ENCODE measurements at places on chromosomes 2 and 18. TPM values are rescaled to one million over a fixed set of nuclear protein-coding genes. Genes with fewer than 3 reads are reported as not detected.

- no peak for DNase-seq
Measured at GRCh38 chr2:42436370-42436769, 57.4 kb downstream of the KCNG3 start.

GRCh38 chr2:73268830-73269685, 15.2 kb downstream of the FBXO41 start:
- peak; percentile 60 for DNase-seq

DNA sequence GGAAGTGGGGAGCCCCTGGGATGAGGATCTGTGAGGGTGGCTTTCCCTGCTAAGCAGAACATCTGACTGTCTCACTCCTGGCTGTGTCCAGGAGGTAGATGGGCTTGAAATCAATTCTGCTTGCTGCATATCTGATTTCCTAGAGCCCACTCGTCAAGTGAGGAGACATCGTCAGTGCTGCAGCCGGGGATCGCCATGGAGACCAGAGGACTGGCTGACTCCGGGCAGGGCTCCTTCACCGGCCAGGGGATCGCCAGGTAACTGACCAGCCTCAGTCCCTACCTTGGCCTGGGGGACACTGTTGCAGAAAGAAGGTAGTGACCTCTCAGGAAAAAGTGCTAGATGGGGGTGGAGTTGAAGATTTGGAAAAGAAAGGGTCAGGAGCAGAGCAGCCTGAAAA, 31.3 kb downstream of the CNGA3 start:
- no peak for DNase-seq

GRCh38 chr2:29527947-29528346, 393.4 kb downstream of the ALK start:
- DNase-seq = no peak

DNA sequence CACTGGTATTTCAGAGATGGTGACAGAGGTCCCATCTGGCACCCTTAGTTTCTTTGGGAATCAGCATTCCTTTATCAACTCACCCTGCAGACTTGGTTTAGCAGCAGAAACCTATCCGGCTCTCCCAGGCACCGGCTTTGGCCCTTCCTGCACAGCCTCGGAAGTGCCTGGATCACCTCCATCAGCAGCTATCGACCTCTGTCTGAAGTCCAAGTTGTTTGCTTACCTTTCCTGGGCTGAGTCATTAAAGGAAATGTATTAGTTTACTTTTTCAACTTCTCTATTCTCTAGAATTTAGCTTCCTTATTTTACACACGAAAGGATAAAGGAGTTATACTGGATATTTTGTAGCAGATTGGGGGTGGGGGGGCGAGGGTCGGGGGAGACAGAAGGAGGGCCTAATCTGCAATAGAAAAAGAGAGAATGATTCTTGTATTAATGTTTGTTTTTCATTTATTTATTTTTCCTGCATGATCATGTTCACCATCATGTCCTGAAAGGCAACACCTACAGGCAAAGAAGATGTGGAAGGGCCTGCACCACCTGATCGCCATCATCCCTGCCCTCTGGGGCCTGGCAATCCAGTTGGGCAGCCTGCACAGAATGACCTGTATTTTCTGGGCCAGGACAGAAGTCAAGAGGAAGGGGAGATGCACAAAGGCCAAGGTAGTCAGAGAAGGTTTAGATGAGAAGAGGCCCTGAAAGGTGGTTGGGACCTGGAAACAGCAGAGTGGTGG, 22.1 kb upstream of the MAT2A start:
- DNase-seq = no peak

DNA sequence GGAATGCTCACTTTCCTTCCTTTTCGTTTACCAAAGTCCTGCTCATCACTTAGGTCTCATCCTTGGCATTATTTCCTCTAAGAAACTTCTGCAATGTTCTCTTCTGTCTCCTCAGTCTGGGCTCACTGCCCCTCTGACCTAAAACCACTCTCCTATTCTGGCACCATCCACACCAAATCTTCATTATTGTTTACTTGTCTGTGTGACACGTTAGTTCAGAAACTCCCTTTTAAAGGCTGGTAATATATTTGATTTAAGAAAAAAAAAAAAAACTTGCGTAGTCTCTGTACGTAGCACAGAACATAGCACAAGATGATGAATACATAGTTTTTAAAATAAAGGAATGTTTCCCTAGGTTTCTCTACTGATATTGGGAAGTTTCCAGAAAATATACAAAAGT, 118.8 kb upstream of the CAVIN2 start:
- DNase-seq = no peak

DNA sequence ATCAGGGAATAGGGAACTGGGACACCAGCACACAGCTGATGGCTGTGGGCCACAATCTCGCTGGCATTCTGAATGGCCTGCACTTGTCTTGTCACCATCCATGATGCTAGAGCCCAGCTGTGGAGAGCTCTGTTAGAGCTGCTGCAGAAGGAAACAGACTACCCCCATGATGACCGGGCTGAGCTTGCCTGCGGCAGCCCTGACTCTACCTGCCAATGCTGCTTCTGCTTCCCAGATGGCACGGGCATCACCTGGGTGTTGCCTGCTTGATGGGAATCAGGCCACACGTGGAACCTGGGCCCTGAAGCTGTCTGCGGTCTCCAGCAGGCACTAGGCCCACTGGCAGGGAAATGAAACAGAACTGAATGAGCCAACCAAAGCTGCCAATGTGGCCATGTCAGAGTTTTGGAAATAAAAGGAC, 11.2 kb upstream of the DAW1 start:
- DNase-seq = no peak

DNA sequence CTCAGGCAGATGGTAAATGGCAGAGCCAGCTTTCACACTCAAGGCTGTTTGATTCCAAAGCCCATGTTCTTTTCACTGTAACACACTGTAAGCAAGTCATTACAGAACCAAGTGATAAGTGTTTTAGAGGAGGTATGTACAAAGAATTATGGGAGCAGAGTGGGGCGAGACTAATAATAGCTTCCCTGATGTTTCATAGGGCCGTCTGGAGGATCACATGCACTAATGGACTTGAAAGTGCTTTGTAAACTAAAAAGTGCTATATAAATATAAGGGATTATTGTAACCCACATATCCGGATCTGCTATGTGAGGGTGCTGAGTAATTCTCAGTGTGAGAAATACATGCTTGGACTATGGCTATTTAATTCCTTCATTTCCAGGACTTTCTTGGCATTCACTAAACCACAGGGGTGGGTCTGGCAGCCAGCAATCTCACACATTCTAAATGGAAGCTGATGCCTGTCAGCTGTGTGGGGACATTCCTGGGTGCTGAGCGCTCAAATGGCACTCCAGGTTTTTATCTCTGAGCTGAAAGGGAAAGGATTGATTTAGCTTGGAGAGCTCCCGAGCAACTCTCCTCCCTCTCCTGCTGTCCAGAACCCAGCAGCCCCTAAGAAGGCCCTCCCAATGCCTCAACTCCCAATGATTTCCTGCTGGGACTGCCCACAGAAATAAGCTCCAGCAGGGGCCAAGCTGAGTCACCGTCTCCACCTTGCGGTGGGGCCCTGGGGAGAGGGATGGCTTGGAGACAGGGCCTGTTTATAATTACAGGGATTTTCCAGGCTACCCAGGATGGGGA, 222.8 kb downstream of the SOX11 start:
- DNase-seq = no peak

DNA sequence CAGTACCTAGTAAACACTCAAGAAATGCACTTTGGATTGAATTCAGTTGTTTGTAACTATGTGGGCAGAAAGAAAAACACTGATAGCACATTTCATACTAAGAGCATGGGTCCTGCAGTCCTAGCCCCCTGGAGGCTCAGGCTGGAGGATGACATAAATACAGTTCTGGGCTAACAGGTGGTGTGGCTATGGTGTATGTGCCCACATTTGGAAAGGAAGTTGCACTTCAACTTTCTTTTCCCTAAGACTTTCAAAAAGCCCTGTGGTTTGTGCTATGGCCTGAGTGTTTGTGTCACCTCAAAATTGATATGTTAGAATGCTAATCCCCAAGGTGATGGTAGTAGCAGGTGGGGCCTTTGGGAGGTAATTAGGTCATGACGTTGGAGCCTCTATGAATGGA, 218.2 kb downstream of the CDCA7 start:
- DNase-seq = no peak

GRCh38 chr18:44837482-44838180, 156.9 kb downstream of the SETBP1 start:
- DNase-seq = no peak

GRCh38 chr18:6363216-6363615, 51.5 kb downstream of the L3MBTL4 start:
- DNase-seq = no peak

DNA sequence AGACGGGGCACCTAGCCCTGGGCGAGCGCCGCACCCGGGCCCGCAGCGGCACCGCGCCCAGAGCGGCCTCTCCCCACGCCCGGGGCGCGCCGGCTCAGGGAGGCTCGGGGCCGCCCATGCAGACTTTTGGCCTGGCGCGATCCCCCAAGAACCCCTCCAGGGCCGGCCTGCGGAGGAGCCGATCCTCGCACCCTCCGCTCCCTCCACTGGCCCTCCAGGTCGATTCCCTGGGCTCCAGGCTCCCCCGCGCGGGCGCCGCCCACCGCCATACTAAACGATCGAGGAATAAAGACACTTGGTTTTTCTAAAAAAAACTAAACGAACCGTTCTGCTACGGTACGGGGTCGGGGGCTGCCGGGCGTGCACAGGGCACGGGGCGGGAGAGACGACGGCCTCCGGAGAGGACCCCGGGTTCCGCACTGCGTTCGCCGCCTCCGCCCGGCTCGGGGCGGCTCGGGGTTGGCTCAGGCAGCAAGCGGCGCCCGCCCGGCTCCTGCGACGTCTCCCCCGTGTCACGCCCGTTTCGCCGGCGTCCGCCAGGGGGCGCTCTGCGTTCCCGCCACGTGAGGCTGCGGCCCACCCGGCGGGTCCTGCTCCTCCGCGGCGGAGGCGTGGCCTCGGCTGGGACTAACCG, 365 bp upstream of the KHK start:
- DNase-seq = peak; percentile 98

DNA sequence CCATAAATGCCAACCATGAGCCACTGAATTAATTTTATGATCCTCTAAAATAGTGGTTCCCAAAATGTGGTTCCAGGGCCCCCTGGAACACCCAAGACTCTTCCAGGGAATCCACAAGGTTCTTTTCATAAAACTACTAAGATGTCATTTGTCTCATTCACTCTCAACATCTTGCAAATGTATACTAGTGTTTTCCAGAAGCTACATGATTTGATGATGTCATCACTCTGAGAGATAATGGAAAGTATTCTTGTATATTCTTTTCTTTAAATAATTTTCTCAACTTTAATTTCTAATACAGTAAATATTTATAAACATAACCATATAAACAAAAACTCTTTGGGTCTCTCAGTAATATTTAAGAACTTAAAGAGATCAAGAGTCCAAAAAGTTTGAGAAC, 57.0 kb downstream of the NRXN1 start:
- no peak for DNase-seq

GRCh38 chr2:9675415-9676351, 44.9 kb upstream of the YWHAQ start:
- DNase-seq = no peak

GRCh38 chr2:62577994-62578781, 72.2 kb upstream of the TMEM17 start:
- no peak for DNase-seq

DNA sequence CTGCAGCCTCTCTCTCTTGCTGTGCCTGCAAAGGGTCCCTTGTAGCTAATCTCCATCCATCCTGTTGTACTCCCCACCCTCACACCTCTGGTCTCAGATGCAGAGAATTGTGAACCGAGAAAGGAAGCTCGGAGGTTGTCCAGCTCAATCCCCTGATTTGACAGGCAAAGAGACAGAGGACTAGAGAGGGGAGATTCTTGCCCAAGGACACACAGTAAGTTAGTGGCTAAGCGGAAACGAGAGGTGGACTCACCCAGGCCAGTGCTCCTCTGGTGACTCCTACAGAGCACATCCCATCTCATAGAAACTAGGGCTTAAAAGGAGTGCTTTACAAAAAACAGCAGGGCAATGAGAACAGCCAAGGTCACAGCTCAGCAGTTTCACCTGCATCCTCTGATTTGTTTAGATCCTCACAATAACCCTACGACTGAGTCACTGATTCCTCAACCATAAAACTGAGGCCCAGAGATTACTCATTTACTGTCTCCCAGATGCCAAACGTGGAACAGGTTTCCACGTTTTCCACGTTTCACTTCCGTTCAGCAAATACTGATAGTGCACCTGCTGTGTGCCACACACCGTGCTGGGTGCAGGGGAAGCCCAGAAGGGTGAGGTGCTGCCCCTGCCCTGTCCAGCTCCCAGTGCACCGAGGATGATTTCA, 22.1 kb downstream of the EHD3 start:
- no peak for DNase-seq

- no peak for DNase-seq
Measured at GRCh38 chr18:26741048-26741447, 124.5 kb downstream of the AQP4 start.

GRCh38 chr18:59906203-59906602, 6.4 kb downstream of the PMAIP1 start:
- DNase-seq = no peak

GRCh38 chr2:148876202-148876594, 1.2 kb downstream of the KIF5C start:
- no peak for DNase-seq

DNA sequence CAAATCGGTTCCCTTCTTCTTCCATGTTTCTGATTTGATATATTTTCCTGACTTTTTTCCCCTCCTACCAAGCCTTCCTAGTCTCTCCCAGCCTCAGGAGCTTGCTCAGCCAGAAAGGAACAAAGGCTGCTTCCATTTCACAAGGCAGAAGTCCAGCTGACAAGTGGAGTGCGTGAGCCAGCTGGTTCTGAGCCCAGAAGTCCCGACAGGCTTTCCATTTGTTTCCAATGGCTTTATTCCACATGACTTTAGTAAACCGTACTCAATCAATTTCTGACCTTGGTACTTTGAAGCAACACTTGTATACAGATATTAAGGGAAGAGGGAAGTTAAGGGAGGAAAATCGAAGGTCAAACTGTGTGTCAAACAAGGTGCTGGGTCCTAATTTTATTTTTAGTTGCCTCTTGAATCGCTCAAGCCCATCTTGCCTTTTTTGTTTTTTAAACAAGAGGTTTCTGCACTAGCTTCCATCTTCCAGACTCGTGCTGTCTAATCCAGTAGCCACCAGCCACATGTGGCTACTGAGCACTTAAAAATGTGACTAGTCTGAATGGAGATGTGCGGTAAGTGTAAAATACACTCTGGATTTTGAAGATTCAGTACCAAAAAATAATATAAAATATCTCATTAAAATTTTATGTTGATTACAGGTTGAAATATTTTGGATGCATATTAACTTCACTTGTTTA, 36.2 kb downstream of the WIPF1 start:
- no peak for DNase-seq

ACMSD gene
- not detected for total RNA-seq

SERPINB3 gene
- not detected for total RNA-seq

TUBA4B gene
- not detected for total RNA-seq

CCDC102B gene
- 2.5 TPM for total RNA-seq

ASPRV1 gene
- total RNA-seq = 1.5 TPM

TMEFF2 gene
- total RNA-seq = not detected
